Mesendoderm (in vitro differentiated cells): ENCODE measurements at places on chromosomes 12 and 14.

DNA sequence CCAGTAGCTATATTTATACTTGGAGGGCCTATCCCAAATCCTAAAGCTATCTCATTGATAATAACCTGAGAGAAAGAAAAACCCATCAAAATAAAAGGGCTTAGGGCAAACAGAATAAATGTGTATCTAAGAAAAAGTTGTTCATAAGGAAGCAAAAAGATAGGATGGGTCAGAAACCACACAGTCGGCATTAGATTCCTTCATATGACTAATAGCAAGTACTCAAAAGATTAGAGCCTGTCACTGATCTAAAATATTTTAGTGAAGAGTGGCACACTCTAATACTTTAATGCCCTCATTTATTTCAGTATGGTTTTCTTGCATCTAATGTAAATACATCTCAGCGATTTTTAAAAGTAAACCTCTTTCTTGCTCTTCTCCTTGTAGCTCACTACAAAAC is 17.1 kb upstream of the NAV3 start:
- no peak for DNase-seq

DNA sequence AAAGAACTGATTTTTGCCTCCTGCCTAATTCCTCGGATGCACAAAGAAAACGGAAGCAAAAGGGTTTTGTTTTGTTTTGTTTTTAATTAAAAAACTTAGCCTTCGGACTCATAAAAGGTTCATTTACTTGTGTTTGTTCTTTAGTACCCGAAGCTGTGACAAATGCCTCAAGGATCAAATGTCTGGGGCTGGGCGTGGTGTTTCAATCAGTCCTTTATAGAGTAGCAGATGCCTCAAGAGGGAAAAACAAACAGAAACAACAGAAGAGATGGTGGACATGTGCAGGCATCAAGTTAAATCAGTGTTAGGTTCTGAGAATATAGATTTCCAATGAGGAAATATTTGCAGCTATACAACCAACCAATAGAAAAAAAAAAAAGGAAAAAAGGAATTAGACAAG is 1.6 kb upstream of the WIF1 start:
- no peak for DNase-seq

GRCh38 chr12:12600659-12601058 is 11.0 kb upstream of the CREBL2 start:
- DNase-seq = no peak

GRCh38 chr14:61145903-61146481 is 135.1 kb downstream of the TMEM30B start:
- peak; percentile 65 for DNase-seq

GRCh38 chr12:78793491-78793890 is 71.1 kb upstream of the SYT1 start:
- DNase-seq = no peak

DNA sequence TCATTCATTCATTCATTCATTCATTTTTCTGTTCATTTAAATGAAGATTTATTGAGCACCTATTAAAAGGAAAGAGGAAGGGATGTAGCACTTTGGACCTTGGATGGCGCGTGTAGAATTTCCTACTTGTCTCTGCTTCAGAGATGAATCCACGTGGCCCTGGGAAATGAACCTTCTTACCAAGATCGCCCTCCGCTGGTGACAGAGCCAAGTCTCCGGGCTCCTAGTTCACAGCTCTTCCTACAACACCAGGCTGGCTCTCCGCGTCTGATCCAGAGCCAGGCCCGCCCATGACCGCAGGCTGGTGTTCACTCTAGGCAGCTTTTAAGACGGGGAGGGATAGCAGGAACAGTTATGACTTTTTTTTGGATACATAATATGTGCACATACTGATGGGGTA is 70.9 kb upstream of the PIWIL1 start:
- peak; percentile 78 for DNase-seq

DNA sequence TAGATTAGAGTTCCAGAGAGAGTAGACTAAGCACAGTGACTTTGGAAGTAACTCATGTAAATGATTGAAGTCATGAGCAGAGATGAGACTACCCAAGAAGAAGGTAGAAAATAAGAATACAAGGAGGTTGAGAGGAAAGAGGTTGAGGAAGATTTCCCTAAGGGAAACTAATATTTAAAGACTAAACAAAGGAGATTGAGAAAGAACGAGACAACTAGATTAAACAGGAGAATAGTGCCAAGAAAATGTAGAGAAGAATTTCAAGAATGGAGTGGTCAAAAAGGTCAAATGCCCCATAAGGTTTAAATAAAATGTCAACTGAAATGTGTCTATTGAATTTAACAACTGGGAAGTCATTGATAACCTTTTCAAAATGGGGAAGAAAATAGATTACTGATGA is 59.0 kb downstream of the RPS29 start:
- DNase-seq = no peak

DNA sequence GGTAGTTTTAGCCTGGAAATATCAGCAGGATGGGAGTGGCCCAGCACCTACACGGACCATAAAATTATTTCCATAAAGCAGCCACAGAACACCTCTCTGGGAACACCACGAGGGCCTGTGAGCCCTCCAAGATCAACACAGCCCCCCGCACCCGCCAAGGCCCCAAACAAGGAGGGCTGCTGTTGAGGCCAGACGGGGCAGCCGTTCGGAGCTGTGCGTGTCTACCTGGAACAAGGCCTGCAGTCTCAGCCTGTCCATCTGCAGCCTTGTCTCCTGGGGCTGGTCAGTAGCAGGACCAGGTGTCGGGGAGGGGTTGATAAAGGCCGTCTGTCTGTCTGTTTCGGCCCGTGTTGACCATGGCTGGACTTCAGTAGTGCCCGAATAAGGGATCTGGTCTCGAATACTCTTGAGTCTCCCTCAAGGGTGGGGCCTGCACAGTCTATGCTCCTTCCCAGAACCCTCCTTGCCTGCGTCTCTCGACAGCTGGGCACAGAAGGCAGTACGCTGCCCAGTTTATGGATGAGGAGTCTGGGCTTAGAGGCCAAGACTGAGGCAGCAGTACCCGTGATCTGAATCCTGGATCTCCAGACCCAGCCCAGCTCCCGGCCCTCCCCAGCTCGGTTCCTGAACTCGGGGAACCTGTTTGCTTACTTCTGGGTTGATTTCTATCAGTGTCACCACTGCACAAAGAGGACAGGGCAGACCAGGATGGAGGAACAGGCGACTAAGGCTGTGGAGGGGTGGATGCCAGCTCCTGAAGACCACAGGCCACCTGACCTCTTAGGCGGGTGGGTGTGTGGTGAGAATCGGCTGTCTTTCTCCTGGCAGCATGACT is 23.1 kb upstream of the DLK1 start:
- DNase-seq = no peak

DNA sequence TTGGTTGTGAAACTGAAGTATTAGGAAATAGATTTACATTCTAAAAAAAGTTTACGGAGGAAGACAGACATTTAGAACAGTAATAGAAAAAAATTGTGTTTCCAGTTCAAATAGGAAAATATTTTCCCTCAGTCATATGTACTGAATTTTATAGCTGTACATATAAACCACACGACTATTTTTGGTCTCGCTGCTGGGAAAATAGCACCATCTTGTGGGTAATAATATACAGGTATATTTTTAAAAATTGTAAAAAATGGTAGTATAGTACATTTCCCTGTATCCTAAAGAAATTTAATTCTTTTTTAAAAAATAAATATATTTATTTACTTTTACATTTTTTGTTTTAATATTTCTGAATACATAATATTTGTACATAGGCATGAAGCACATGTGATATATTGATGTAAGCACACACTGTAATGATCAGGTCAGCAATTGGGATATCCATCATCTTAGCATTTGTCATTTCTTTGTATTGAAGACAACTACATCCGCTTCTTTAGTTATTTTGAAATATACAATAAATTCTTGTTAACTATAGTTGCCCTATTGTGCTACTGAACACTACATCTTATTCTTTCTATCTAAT is 168.6 kb downstream of the ALX1 start:
- no peak for DNase-seq

DNA sequence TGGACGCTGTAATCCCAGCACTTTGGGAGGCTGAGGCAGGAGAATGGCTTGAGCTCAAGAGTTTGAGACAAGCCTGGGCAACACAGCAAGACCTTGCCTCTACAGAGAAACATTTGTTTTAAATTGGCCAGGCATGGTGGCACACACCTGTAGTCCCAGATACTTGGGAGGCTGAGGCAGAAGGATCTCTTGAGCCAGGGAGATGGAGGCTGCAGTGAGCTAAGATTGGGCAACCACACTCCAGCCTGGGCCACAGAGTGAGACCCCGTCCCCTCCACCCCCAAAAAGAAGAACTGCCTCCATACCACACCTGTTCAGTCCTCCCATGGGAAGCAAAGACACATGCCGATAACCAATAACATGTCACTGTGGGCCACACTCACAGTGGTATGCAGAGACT is 19.2 kb downstream of the CCDC85C start:
- no peak for DNase-seq

- DNase-seq = no peak
Measured at GRCh38 chr12:92049403-92049802, 96.2 kb downstream of the BTG1 start.

DNA sequence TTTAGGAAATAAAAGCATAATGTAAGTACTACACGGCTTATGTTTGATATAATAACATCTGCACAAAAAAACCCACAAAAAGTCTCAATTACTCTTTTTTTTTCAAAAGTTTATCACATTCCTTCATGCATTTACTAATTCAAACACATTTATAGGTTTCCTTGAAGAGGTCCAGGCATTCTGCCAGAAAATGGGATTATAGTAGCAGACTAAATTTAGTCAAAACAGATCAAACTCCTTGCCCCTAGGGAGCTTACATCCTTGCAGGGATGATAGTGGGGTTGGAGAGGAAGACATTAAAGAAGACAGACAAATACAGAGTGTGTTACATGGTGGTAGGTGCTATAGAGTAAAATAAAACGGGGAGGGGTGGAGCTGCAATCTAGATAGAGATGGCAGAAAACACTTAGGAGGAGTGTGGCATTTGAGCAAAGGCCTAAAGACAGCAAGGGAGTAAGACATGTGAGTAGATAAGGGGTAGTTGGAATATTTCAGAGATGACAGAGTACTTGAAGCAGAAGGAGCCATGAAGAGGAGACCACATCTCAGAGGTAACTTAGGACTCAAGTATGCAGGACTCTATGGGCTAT is 266.9 kb downstream of the PPFIA2 start:
- DNase-seq = peak; percentile 39

- DNase-seq = no peak
Measured at GRCh38 chr12:92604786-92605185, 98.0 kb upstream of the PLEKHG7 start.

DNA sequence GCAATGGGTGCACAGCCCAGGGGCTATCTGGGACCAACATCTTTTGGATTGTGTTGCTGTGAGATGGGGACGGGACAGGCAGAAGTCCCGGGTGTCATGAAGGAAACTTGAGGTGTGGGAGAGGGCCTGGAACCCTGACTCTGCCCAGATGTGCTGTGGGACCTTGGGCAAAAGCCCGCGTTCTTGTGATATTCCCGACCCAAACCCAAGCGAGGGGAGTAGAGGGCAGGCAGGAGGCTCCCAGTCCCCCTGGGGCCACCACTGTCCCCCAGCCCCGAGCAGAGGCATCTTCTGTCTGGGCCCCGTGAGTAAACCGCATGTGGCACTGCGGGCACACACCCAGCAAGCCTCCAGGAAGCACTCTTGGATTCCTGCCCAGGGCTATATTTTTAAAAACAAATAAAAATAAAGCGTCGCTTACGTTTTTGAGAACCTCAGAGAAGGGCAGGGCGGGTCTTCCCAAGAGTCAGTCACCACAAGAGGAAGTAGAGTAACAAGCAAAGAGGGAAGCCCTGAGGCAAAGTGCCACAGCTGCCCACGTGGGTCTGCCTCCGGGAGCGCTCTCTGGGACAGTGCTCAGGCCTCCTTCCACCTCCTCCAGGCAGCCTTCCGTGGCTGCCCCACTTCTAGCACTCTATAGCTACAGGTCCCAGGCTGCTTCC is 39.5 kb downstream of the BEGAIN start:
- DNase-seq = no peak

- DNase-seq = peak; percentile 77
Measured at GRCh38 chr12:76080729-76081415, 3.6 kb downstream of the NAP1L1 start.

DNA sequence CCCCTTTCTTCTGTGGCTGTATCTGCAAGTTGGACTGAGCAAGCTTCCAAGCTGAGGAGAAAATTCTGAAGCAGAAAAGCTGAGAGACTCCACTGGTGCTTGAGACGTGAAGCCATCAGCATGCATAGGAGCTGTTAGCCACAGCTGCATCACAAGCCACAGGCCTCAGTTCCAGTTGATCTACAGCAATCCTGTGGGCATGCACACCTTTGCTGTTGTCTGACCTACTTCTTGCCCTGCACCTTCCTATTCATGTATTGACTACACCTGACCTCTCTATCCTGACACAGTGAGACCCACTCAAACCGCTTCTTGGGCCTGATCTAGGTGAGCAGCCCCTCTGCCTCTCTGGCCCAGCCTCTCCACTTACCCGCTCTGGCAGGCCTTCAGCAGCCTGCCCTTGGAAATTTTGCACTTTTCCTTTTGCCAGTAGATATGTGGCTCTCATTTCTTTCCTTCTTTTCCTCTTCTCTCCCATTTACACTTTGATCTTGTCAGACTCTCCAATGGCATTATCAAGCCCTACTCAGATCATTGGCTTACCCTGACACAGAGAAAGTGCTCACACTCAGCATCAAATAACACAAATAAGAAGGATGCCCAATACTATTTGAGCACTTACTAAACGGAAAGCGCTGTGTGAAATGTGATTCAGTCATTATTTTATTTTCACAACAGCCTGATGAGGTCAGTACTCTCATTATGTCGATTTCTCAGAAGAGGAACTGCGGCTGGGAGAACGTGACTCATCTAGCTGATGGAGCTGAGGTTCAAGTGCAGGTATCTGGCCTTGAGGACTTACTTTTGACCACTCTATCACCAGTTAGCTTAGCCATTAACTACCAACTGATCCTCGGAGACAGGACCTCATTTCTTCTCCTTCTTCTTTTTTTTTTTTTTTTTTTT is 21.9 kb upstream of the PTGR2 start:
- DNase-seq = no peak

GRCh38 chr14:101357038-101357437 is 204.3 kb upstream of the DIO3 start:
- no peak for DNase-seq

DNA sequence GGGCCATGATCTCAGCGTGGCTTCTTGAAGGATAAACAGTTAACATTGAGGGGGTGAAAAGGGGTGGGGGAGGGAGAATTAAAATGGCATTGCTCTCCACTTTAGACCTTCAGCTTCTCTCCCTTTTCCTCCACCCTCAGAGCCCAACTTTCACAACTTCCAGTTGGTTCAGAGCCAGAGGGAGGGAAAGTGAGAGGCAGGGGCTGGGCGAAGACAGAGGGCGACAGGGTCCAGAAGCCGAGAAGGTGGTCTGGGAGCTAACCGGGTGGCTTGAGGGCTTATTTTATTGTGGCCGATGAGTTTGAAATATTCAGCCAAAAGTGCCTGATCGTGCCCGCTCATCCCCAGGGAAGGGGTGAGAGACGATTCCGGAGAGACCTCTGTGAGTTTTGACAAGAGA is 4.1 kb downstream of the BMP4 start:
- DNase-seq = peak; percentile 71

DNA sequence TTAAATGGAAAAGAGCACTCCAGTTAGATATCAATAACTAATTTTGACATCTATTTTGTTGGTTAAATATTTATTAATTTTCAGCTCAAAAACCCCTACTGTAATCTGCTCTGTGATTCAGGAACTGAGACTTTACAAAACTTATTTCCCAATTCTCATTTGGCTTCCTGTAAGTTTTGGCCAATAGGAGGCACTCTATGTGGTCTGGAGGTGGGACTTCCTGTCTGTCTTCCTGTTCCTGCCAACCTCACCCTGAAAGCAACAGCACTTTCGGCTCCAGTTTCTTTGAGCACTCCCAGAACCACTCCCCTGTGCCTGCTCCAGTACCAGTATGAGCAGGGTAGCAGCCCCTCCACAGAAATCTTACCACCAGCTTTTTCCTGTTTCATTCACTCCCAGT is 1027.0 kb downstream of the VRK1 start:
- DNase-seq = no peak

- DNase-seq = no peak
Measured at GRCh38 chr12:19048943-19049342, 80.6 kb upstream of the PLEKHA5 start.
